ENCODE measurements at places on chromosomes 5 and 9.

- DNase-seq: no peak
Observed at GRCh38 chr9:126550891-126551351, 62.8 kb upstream of the LMX1B start.

GRCh38 chr5:137453483-137454080 is 45.5 kb downstream of the SPOCK1 start:
- DNase-seq: no peak

- no peak for DNase-seq
Observed at GRCh38 chr9:88266416-88266815, 121.8 kb upstream of the SPIN1 start.

- DNase-seq: no peak
Observed at GRCh38 chr9:13809401-13809800, 504.5 kb downstream of the NFIB start.

- DNase-seq: no peak
Observed at GRCh38 chr5:54281960-54282692, 28.2 kb downstream of the ARL15 start.

- no peak for DNase-seq
Observed at GRCh38 chr5:113128082-113128481, 151.5 kb downstream of the DCP2 start.

DNA sequence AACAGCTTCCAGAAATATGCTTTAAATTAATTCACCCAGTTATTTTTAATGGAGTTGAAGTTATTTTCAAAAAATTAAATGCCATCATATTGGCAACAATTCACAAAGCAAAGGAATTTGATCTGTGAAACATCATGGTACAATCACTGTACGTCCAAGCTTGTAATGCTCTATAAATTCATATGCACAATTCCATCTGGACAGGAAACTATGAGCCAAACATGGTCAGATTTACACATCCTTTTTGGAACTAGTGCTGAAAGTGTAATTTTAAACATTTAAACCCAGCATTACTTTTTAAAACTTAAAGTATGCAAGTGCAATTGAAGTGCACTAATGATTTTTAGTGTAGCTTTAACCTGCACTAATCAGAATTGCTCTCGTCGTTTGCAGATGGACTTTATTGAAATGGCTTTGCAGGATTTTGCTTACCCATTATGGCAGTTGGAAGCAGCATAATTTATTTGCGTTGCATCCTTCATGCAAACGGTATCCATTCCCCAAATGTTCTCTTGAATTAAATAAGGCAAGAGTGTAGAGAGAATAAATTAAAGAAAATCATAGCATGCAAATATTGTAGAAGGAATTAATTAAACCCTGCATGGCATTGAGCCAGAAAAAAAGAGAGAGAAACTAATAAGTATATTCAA is 21.0 kb upstream of the OR13F1 start:
- DNase-seq: no peak

GRCh38 chr5:115295777-115296123 is 704 bp downstream of the CCDC112 start:
- no peak for DNase-seq

DNA sequence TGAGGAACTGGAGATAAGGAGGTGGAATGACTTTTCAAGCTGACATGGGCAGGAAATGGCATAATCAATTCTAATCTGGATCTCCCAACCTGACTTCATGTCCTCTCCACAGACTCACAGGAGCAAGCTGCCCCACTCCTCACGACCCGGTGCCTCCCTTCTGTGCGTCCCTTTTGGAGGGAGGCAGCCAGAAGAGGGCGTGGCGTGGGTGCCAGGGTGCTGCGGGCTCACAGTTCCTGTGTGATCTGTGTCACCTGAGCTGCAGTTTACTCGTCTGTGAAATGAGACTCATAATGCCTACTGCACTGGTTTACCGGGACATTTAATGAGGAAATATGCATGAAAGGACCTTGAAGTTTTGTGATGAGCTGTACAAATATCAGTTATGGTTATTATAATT is 207.4 kb downstream of the DAB2IP start:
- no peak for DNase-seq

DNA sequence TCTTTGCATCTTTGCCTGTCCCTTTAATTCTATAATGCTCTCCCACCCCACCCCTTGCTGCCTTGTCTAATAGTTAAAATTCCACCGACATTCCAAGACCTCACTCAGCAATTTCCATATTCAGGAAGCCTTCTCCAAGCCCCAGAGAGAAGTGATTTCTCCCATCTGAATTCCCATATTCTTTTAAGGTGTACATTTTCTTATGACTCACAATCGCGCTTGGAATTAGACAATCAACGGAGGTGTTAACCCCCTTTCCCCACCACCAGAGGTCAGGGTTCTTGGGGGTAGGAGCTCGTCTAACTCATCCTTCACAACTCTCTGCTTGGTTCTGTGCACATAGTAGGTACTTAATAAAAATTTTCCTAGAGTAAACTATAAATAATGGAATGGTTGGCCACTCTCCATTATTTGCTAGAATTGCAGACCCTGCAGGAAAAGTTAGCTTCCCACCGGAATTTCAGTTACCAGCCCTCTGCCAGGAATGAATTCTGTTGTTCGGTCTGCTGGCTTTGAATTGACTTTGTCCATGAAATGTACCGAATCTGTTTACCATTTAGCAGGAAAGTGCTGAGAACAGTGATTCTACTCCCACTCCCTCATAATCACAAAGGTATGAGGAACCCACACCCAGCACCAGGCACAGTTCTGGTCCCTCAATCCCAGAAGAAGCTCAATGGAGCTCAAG is 5.0 kb downstream of the KCNIP1 start:
- DNase-seq: no peak

DNA sequence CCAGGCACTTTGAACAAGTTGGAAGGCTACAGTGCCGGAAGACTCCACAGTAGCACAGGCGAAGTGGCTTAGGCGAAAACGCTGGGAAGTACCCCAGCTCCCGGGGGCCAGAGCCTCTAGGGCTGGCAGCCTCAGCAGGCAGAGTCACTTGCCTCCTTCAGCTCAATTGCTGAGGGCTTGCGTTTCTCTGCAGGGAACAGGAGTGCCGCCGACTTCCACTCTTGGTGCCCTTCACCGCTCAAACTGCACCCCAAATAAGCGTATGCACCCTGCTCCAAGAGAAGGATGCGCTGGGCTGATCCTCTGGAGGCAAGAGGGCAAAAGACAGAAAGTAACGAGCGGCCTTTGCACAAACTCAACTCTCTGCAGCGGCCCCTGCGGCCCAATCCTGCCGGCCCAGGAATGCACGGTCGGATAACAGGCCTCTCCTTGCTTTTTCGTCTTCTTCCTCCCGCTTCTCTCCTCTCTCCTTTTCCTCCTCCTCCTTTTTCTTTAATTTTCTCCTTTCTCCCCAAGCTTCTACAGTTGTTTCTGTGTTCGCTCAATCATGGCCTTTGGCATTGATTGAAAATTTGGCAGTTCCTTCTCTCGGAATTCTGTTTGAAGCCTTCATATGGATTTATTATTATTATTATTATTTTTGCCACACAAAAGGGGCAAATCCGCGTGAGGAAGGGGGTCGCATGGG is 1.1 kb upstream of the S1PR3 start:
- no peak for DNase-seq

DNA sequence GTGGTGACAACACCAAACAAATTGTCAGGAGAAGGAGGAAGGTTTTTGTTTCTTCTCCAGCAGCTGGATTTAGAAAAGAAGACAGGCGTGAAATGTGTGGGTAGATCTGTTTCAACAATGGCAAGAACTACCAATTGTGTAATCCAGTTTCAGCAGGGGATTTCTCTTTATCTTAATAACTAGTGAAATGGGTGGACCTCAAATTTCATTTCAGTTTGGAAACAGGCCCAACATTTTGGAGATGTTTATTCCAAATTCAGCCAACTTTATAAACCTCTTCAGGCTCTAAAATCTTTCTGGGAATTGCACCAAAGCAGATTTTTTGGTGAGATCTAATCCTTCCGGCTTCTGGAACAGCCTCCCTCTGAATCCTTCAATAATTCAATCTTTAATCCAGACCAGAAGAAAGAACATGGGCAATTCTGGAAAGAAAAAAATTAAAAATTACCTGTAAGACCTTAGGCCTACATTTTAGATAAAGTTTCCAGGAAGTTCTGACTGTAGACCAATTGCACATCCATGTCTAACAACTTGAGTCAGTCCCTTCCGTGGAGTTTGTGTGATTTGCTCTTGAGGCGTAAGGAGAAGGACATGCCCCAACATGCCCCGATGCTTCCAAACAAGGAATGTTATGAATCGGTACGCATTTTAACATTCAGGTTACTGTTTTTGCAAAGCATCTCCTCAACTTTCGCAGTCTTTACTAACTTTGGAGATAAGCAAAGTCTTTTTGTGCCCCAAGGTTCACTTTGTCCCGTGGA is 423.6 kb downstream of the IRX1 start:
- no peak for DNase-seq

GRCh38 chr9:81604306-81605169 is 84.8 kb downstream of the TLE1 start:
- DNase-seq: no peak

DNA sequence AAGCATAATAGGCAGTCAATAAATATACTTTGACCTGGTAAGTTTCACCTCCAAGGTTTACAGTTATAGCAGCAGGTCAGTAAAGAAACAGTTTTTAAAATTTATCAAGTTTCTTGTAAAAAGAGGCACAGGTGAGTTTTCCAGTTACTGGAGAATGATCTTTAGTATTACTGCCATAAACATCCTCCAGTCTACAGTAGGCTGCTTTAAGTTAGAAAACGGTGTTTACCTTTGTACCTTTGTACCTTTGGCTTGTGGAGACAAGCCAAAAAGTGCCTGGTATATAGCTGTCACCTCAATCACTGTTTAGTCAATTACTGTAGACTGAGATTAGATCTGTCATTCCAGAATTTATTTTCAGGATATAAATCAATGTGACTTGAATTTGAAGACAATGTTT is 42.7 kb upstream of the SRFBP1 start:
- DNase-seq: no peak

GRCh38 chr9:97735070-97735600 is 38.0 kb upstream of the XPA start:
- no peak for DNase-seq

- no peak for DNase-seq
Observed at GRCh38 chr5:91095313-91095712, 287.8 kb downstream of the ARRDC3 start.

- DNase-seq: no peak
Observed at GRCh38 chr5:168409591-168410458, 76.4 kb upstream of the RARS1 start.

DNA sequence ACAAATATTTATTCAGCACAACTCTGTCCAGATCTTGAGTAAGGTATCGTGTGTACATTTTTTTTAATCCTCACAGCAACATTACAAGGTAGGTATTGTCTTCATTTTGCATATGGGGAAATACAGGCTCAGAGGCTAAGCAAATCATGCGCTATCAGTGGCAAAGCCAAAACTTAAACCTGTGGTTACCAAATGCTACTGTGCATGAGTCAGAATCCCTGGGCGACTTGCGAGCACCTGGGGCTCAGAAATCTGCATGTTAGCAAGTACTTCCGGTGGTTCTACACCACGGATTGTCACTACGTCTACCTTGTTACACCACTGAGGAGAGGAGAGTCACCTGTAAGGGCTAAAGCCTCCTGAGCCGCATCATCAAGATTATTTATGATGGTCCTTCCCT is 21.3 kb downstream of the C5orf58 start:
- no peak for DNase-seq

- DNase-seq: no peak
Observed at GRCh38 chr5:29924107-29924506, 1269.4 kb upstream of the CDH6 start.

GRCh38 chr5:170360709-170361108 is 28.5 kb downstream of the KCNMB1 start:
- no peak for DNase-seq

DNA sequence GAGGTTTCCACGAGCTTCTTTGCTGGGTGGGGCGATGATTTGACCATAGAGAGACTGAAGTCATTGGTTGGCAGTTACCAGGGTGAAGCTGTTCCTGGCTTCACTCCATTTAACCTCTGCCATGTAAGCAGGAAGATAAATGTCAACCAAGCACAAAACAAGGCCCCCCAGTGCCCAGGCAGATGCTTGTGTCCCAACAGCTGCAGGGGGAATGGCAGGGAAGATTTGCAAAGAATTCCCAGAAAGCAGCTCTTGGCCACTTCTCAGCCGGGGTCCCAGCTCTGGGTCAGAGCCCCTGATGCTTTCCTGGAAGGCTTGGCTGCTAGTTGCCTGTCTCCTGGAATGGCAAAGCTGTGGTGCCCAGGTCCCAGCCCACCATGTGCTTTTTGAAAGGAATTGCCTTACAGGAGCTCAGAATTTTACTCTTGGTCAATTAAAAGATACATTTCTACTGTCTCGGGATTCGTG is 383.4 kb downstream of the ENC1 start:
- no peak for DNase-seq

DNA sequence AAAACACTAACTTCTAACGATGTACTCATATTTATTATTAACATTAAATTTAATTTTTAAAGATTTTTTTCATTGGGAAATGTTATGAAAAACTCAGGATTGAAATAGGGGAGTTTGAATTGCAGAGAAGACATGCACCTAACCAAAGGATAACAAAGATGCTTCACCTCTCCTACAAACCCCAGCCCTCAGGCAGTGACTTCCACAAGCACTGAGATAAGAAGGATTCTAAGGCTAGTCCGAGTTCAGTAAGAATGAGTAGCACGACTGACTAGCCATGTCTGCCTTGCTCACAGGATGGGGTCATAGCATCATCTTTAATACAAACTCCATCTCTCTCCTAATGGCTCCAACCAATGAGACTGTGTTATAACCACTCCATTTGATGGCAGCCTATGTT is 7.1 kb upstream of the OR5C1 start:
- no peak for DNase-seq

DNA sequence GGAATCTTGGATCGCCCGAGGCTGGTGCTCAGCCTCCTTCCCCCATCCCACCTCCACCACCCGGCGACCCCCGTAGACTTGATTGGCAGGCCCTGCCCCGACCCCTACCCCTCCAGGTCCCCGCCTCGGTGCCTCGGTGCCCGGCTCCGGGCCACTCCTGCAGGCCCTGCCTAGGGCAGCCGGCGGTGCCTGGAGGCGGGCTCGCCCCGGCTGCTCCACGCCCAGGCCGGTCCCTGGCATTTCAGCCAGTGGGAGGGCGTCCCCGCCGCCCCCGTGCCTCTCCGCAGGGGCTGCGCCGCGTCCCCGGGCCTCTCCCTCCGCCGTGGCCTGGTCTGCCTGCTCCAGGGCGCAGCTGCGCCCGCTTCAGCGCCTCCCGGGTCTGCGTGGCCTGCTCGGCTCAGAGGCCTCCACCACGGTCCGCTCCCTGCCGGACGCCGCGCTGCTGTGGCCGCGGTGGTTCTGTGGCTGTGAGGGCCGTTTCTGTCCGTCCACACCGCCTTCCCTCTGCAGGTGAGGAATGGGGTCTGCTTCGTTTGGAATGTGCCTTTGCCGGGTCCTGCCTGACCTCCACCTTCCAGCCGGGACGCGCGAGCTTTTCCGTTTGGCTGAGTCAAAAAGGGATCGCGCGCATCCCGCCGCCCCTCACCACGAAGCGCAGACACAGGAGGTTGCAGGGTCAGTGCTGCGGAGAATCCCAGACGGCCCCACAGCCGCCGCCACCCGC is 48.3 kb upstream of the IRX4 start:
- DNase-seq: no peak

- DNase-seq: no peak
Observed at GRCh38 chr5:150624334-150625163, 15.9 kb upstream of the SYNPO start.

GRCh38 chr5:160369990-160370712 is at the start of gene C1QTNF2:
Gene C1QTNF2 (minus strand): TSS chr5:160370626. CDS start chr5:160355011, 15,615 bp downstream.
- peak; percentile 32 for DNase-seq

GRCh38 chr5:150801117-150801927 is 22.8 kb downstream of the SMIM3 start:
- DNase-seq: no peak

Data from hippocampal formation (tissue), 2 donors.